ENCODE measurements at places on chromosomes 4 and X.

DNA sequence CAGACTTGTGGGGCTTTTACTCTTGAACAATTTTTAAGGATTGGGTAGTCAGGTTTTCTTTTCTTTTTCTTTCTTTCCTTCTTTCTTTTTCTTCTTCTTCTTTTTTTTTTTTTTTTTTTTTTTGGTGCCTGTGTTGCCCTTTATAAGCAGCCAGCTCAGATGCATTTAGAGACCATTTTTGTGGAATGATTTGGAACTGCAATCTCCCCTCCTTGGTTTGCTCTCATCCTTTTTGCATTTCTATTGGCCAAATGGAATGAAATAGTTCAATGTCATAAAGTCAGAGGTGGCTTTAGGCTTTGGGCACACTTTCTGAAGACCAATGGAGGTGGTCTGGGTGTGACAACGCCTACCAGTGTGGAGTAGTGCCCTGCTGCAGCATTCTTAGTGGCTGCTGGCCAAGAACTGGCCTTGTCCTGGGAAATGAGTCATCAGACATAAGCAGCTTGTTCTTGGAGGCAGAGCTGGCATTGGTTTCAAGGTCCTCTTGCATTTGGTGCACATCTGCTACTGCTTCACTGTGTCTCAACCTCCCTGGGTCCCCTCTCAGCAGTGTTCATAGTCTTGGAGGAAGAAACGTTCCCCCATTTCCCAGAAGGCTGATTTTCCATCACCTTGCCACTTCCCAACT lies 84.5 kb downstream of the CT47B1 start:
- no peak for DNase-seq

DNA sequence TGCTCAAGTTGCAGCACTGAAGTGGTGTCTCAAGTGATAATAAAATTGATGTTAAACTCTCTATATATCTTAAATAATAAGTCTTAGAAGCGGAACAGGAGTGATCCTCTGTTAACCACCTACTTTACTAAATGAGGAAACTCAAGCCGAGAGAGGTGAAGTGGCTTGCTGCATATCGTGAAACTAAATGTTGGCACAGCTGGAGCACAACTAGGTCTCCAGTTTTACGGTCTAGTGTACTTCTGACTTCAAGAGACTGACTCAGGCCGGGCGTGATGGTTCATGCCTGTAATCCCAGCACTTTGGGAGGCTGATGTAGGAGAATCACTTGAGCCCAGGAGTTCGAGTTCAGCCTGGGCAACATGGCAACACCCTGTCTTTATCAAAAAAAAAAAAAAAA lies 35.5 kb upstream of the PLS3 start:
- DNase-seq: no peak

- DNase-seq: no peak
Observed at GRCh38 chr4:77827343-77827742, 8.2 kb upstream of the CNOT6L start.

DNA sequence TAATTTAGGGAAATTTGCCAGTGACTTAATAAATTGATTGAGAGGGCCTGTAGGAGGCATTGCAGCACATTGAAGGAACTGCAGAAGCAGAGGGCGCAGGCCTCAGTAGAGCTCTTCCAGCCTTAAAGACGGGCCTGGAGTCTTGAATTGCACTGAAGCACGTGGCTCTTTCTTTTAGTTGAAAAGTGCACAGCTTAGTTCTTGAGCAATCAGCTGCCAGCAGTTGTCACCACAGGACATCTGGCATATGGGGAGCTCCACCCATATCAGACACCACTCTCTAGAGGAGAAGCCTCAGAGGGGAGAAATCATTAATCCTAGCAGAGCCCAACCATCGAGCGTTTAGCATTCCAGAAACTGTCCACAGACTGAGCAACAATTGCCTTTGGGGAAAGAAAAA lies 16.0 kb upstream of the FGF16 start:
- DNase-seq: no peak

- no peak for DNase-seq
Observed at GRCh38 chr4:113411496-113411938, 350.0 kb downstream of the CAMK2D start.

GRCh38 chr4:11606078-11606477 lies 177.4 kb upstream of the HS3ST1 start:
- DNase-seq: no peak

DNA sequence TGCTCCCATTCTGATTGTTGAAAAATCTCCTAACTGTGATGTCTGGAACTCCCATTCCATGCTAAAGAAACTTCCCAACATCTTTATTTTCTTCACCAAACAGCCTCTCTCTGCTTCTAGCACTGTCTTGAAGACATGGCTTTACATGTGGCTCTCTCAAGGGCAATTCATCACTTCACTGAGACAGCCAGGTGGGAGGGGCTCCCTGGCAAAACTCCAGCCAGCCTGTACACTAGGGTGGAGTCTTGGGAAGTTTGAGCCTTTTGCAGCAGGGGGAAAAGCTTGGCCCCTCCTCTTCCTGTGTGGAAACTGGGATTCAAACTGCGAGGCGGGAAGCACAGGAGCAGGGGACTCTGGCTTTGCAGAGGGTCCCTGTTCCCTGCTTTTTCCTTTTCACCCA lies 130.5 kb upstream of the TTC29 start:
- no peak for DNase-seq

GRCh38 chrX:9569876-9570301 lies 105.0 kb downstream of the TBL1X start:
- no peak for DNase-seq

DNA sequence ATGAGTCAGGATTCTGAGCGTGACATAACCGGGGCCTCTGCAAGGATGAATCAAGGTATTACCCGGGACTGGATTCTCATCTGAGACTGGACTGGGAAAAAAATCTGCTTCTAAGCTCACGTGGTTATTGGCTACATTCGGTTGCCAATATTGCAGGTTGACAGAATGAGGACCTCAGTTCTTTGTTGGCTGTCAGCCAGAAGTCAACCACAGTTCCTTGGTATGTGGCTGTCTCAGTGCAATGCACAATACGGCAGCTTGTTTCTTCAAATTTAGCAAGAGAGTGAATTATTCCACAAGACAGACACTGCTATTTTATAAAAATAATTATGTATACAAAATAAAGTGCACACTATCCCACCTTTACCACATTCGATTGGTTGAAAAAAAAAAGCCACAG lies 424.2 kb downstream of the KLHL4 start:
- no peak for DNase-seq

DNA sequence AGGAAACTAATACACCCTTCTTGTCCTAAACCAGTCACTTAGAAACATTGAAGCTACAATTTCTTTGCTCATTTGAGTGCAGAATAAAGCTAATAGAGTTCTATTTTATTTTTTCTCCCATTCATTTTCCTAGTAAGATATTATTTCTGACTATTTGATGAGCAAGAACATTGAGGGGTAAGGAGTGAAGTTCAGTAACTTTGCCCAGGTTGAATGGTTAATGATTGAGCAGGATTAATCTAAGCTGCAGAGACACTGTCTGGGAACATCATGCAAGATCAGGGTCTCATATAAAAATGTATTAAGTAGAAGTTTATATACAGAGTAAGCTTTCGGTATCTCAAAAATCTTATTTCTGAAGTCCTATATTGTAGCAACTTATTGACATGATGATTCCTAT lies 102.4 kb upstream of the LIMCH1 start:
- DNase-seq: no peak

GRCh38 chr4:107818301-107818910 lies 6.3 kb upstream of the SGMS2 start:
- DNase-seq: no peak

GRCh38 chrX:150217609-150218008 lies 145.5 kb upstream of the MAMLD1 start:
- no peak for DNase-seq

GRCh38 chr4:55546506-55546755 lies 278 bp downstream of the CLOCK start:
- DNase-seq: peak; percentile 25

GRCh38 chr4:115851918-115852766 lies 738.7 kb upstream of the NDST4 start:
- no peak for DNase-seq

- DNase-seq: no peak
Observed at GRCh38 chr4:124953061-124953460, 240.5 kb upstream of the ANKRD50 start.

GRCh38 chr4:56656346-56656643 lies 24.8 kb downstream of the HOPX start:
- DNase-seq: no peak

DNA sequence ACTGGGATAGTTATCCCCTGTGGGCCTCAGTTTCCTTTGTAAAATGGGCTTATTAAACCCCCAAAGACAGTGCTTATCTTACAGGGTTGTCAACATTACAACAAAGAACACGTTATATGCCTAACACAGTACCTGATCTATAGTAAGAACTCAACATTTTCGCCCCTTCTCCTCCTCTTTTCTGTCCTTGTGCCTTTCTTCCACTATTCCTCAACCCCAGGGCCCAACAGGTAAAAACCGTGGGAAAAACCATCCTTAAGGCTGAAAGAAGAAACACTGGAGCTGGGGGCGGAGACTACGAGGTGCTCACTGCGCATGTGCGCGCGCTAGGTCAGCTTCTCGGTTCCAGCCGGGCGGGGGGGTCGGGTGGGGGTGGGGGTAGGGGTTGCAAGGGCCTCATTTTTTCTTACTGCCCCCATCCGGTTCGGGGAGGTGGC lies 426 bp upstream of the XIAP start:
- DNase-seq: no peak

GRCh38 chr4:184961660-184962059 lies 56.6 kb upstream of the HELT start:
- DNase-seq: no peak

DNA sequence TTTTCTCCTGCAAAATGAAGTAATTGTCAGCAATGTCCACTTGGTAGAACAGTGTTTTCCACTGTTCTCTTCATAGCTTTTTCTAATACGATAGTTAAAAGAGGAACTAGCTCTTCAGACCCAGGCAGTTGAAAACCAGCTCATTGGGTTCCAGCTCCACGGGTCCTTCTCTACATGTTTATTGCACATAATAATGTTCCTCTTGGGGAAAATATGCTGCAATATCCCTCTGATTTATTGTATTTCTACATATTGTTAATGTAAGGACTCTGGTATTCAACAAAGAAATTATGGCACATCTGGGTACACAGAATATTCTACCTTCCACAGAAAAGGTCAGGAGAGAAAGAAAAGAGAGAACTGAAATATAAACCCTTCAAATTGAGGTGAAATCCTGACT lies 473.4 kb downstream of the TRIML1 start:
- DNase-seq: no peak

DNA sequence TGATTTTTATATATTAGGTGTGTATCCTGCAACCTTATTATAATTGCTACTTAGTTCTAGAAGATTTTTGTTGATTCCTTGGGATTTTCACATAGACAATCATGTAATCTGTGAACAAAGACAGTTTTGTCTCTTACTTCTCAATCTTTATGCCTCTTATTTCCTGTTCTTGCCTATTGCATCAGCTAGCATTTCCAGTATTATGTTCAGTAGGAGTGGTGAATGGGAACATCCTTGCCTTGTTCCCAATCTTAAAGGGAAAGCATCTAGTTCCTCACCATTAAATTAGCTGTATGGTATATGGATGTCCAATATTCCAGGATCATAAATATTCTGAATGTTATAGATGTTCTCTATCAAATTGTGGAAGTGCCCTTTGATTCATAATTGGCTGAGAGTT lies 41.8 kb downstream of the AWAT2 start:
- no peak for DNase-seq

DNA sequence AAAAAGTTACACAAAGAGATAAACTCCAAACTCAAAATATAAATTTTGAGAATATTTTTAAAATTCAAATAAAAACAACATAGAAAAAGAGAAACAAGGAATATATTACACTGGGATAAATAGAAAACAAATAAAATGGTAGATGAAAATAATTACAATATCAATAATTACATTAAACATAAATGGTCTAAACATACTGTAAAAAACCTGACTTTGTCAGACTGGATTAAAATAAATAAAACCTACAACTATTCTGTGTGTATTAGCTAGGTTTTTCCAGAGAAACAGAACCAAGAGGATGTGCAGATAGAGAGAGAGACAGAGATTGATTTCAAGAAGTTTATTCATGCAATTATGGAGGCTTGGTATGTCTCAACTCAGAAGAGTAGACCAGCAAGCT lies 126.5 kb downstream of the LRBA start:
- DNase-seq: no peak

- DNase-seq: no peak
Observed at GRCh38 chr4:25258980-25259578, 25.2 kb downstream of the PI4K2B start.

GRCh38 chr4:86184216-86184900 lies 175.5 kb downstream of the MAPK10 start:
- DNase-seq: no peak

GRCh38 chrX:132737743-132738142 lies 220.7 kb downstream of the HS6ST2 start:
- peak; percentile 13 for DNase-seq

- no peak for DNase-seq
Observed at GRCh38 chr4:145820407-145820806, 118.2 kb downstream of the ZNF827 start.

- DNase-seq: no peak
Observed at GRCh38 chr4:1449475-1449832, 43.2 kb upstream of the NKX1-1 start.

DNA sequence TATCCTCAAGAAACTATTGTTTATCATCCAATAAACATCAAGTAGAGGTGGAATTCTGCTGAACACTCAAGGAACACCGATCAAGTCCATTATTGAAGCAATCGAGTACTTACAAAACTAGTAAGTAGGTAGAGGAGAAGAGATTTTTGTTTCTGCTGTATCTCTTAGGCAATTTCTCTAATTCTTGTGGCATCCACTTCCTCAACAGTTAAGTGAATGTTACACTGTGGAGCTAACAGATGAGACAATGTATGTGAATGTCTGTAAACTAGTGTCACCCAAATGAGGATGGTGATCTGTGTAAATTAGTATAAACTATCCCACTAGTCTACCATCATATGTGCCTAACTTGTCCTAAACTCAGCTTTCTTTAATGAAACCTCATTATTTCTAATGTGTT lies 261.6 kb downstream of the ARHGAP24 start:
- DNase-seq: no peak

- no peak for DNase-seq
Observed at GRCh38 chr4:29336861-29337260, 1383.3 kb upstream of the PCDH7 start.

- no peak for DNase-seq
Observed at GRCh38 chr4:128068918-128069317, 7.8 kb downstream of the LARP1B start.

DNA sequence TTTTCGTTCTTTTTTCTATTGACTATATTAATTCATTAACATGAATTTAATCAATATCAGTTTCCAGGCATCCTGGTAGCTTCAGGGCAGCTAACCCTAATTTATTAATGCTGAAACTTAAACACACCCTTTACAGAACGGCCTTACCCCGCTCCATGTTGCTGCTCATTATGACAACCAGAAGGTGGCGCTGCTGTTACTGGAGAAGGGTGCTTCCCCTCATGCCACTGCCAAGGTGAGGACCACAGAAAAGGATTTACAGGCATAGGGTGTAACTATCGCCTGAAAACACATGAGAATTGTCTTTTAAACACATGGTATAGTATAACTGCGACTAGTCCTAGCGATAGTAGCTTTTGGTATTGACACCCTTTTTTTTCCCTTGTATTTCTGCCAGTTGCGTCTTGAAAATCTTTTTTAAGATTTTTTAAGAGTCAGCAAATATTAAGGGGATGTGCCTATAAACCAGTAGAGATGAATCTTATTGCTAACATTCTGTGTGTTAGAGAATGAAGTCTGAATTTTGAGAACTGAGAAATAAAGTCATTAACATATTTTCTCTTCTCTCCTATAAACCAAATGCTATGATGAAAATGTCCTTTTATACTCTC lies 229.0 kb downstream of the ANK2 start:
- DNase-seq: no peak

- DNase-seq: no peak
Observed at GRCh38 chrX:13855689-13856450, 39.0 kb upstream of the GPM6B start.

All from stimulated activated CD8-positive, alpha-beta memory T cell treated with anti-CD3 and anti-CD28 coated beads, Interleukin-7, amount 100 ng/mL, for 1 hour (primary cell).